Fibroblast of skin of right quadriceps (primary cell): ENCODE measurements at places on chromosomes 7 and 10.

DNA sequence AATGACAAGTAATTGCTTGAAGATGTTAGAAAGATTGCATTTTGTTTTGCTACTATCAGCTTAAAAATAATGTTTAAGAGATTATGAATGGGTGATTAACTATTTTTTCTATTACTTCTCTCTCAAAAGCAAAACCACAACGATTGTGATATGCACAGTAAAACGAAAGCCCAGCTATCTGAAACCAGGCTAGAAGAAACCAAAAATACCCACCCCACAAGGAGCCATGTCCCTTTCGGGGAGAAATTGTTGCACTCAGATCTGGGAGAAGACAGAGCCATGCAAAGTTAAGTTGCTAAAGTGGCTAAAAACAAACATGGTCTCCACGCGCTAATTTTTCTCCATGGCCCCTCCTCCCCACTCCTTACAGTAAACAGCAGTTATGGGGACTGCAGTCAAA, 173.6 kb downstream of the RPS24 start:
- no peak for DNase-seq

GRCh38 chr7:65441010-65441409, 67.4 kb downstream of the ZNF92 start:
- peak; percentile 63 for DNase-seq

- DNase-seq: no peak
Observed at GRCh38 chr7:39987641-39988347, 37.7 kb downstream of the CDK13 start.

- DNase-seq: no peak
Observed at GRCh38 chr7:33388332-33388731, 259.0 kb downstream of the BBS9 start.

- peak; percentile 82 for DNase-seq
Observed at GRCh38 chr10:23412223-23412622, 26.7 kb upstream of the OTUD1 start.

DNA sequence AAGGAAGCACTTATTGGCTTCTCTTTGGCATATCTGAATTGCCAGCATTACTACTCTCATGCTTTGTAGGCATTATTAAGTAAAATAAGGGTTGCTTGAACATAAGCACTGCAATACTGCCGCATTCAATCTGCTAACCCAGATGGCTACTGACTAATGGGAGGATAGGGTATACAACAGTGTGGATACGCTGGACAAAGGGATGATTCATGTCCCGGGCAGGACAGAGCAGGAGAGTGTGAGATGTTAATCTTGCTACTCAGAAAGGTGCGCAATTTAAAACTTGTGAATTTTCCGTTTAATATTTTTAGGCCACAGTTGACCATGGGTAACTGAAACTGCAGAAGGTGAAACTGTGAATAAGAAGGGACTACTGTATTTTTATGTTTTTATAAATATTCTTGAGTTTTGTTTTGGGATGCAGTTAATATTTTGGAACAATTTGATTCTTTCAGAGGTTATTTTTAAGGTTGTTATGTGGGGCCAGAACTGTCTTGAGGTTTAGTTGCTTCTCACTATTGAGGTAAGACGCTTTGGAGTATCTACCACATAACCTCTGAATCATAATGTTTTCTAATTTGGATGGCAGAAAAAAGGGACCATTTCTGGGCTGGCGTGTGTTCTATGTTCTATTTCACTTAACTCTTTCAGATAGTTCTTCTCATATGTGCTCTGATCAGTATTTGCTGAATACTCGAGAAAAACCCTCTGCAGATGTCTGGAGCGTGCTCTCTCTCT, 75.7 kb upstream of the SYPL1 start:
- no peak for DNase-seq
